ENCODE measurements at places on chromosomes 13 and 19. TPM values are rescaled to one million over a fixed set of nuclear protein-coding genes. Genes with fewer than 3 reads are reported as not detected.

The DOCK6 gene
- 88.0 TPM for total RNA-seq

The ZNF723 gene
- not detected for total RNA-seq

The FGF22 gene
- 0.43 TPM for total RNA-seq

The ZNF665 gene
- total RNA-seq: 8.5 TPM

The PRRG2 gene
- 6.8 TPM for total RNA-seq

The DAND5 gene
- total RNA-seq: not detected

DNA sequence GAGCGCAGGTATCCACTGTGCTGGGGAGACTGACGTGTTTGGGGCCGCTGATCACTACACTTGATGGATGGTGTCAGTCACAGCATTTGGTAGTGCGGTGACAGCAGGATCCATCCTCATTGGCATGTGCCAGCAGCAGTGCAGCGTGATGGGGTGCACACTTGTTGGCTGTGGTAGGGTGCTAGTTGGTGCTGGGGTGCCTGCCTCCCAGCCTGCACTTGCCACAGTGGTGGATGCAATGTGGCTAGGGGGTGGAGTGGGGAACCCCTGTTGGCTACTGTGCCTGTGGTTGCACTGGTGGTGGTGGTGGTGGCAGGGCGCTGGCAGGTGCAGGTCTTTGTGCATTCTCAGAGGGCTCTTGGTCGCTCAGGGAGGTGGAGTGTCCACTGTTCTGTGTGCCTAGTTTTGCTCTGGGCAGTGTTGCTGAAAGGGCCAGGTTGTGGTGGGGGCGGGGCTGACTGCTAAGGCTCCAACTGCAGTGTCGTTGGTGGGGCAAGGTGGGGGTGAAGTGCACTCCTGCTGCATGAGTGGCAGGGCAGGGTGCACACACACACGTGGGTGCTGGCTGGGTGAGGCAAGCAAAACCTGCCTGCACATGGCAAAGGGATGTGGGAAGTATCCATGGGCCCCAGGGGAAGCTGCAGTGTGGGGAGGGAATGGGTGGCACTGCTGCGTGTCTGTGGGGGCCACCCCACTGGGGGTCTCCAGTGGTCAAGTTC, 84.8 kb downstream of the ZMYM2 start:
- no peak for DNase-seq

GRCh38 chr13:79851318-79851717, 370.4 kb downstream of the NDFIP2 start:
- DNase-seq: no peak

DNA sequence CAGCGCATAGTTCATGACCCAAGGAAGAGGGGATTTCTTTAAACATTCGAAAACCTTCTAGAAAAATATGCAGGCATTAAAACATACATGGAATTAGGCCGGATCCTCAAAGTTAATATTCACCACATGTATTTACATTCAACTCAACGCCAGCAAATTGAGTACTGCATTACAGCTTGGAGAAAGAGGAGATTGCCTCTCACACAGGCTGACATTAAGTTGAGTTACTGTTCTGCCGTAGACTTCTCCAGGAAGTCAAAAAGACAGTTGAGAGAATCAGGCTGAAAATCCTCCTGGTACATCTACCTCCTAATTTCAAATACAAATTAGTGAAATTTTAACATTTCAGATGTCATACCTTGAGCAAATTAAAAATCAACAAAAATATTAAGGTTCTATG, 195.7 kb downstream of the URI1 start:
- DNase-seq: no peak

GRCh38 chr19:18685597-18686190, 2.2 kb downstream of the CRTC1 start:
- DNase-seq: no peak

DNA sequence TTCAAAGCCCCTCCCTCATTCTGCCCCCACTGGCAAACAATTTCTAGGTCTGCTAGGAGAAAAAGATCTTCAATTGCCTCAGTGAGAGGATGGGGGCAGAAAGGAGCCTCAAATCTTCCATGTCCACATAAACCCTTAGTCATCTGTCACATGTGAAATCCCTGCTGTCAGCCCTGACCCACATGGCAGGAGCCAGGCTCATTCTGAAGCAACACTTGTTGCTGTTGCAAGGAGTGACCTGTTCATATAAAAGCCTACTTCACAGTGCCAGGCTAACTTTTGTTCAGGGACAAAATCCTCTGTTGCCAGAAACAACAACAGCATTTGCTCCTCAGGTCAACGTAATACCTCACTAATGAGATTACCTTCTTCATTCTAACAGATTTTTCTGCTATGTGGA, 70.5 kb downstream of the IRS2 start:
- no peak for DNase-seq

- DNase-seq: peak; percentile 48
These were observed at the start of gene RGCC for GRCh38 chr13:41456768-41457588. TSS of gene RGCC (plus strand) at chr13:41457550. CDS start at chr13:41457708, 158 bp downstream.

DNA sequence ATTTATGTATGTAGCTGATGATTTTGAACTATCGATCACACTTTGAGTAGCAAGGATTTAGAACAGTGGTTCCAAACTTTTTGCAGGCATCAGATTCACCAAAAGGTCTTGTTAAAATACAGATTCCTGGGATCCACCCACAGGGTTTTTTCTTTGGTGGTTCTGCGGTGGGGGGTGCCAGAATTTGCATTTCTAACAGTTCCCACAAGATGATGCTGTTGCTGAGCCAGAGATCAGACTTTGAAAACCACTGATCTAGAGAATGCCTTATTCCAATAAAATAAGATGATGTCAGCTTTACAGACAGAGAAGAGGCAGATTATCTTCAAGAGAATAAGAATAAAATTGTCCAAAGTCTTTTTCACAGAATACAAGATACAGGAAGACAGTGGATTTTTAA, 80.9 kb upstream of the SHISA2 start:
- no peak for DNase-seq

GRCh38 chr13:97179501-97179900, 42.6 kb upstream of the MBNL2 start:
- DNase-seq: no peak

DNA sequence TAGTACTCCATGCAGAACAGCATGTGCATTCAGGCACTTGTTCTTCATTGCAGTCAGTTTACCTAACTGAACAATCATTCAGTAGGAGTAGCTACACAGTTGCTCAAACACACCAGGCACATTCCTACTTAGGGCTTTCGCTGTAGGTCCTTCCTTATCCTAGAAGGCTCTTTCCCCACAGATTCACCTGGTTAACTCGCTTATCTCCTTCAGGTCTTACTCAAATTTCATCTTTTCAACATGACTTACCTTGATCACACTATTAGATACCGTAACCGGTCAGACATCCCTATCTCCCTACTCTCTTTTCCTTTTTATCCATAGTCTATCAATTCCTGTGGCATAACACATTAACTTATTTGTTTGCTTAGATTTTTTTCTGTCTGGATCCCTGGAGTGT, 14.6 kb downstream of the EDNRB start:
- no peak for DNase-seq

- no peak for DNase-seq
These were observed 86.9 kb downstream of the DOCK9 start for GRCh38 chr13:98890925-98891324.

DNA sequence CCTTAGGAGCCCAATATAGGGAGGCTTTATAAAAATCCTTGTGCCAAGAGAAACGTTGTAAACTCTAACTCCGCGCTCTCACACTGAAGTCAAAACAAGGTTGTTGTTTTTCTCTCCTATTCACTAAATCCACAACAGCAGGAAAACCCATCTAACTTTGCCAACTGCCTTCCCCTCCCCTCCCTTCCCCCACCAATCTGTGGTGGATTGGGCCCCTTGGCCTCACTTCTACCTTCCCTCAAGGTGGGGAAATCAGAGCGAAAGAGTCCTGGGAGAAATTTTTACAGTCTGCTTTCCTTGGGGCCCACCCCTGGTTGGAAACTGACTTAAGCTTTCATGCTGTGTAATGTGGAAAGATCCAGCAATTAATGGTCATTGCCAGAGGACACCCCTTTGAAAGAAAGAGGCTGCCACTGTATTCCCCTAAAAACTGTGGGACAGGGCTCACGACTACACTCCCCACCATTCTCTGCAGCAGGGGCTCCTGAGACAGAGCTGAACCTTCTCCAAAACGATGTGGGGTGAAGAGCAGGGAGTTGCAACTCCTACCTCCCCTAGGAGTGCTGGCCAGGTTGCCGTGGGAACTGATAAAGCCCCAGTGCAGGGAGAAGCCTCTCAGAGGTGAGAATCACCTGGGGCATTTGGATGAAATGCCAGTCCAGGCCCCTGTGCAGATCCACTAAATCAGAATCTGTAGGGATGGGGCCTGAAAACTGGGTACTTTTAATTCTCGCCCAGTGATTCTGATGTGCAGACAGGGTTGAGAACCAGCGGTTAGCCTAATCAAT, 1.1 kb downstream of the DHRS12 start:
- no peak for DNase-seq

GRCh38 chr19:1263188-1263587, 5.9 kb upstream of the CIRBP start:
- DNase-seq: no peak

DNA sequence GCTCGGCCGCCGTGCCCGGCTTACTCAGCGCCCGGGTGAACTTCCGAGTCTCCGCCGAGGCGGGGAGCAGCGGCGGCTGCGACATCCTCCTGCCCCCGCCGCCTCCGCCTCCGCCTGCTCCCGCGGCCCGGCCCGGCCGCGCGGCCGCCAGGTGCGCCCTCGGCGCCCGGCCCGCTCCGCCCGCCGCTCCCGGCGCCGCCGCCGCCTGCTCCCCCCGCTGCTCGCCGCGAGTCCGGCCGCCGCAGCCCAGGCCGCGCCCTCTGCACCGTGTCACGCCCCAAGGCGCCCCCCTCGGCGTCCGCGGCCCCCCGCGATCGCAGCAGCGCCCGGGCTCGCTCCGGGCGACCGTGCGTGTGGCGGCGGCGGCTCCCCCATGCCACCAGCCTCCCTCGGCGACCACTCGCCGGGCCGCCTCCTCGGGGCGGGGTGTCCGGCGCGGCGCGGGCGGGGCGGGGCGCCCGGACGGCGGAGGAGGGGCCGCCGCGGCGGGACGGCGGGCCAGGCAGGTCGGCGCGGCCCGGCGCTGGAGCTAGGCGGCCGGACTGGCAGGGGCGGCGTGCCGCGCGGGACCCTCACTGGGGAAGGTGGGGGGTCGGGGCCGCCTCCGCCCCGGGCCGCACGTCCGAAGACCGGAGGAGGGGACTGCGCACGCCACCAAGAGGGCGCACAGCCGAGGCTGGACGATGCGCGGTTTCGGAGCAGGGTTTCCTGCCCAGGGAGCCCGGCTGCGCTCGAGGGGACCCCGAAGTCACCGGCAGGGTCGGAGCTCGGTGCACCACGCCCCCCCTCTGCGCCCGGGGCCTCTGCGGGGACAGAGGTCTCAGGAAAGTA, 108.6 kb upstream of the DOCK9 start:
- peak; percentile 55 for DNase-seq

- no peak for DNase-seq
These were observed 280.0 kb downstream of the SHISA2 start for GRCh38 chr13:25771641-25772478.

- no peak for DNase-seq
These were observed 35.1 kb downstream of the MICU2 start for GRCh38 chr13:21568854-21569253.

GRCh38 chr13:33832872-33833271, 14.9 kb downstream of the RFC3 start:
- no peak for DNase-seq

DNA sequence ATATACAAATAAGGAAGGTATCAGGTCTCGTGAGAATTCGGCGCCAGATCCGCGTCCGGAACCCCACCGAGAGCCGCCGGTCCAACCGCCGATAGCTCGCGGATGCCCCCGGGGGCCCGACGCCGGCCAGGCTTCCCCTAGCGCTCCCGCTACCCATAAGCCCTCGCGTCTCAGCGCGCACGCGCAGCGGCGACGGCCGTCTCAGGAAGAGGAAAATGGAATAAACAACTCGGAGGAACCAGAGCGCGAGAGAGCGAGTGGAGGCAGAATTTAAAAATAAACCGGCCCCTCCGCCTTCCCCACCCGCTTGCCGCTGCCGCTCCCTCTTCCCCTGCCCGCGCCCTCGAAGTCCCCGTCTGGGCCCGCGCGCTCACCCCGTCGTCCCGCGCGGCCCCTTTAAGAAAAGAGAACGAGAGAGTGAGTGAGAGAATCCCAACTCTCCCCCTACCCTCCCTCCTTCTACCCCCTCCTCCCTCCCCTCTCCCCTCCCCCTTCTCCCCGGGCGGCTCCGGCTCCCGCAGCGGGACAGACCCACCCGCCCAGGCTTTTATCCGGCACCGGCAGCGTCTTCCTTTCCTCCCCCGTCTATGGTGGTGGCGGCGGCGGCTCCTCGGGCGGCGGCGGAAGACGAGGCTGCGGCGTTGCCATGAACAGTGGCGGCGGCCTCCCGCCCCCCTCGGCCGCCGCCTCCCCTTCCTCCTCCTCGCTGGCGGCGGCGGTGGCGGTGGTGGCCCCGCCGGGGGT, at the start of gene PAN3:
PAN3 (plus strand) TSS at position 534 of the 744 bp plus-strand sequence; CDS start at position 647, 113 bp downstream.
- peak; percentile 88 for DNase-seq

DNA sequence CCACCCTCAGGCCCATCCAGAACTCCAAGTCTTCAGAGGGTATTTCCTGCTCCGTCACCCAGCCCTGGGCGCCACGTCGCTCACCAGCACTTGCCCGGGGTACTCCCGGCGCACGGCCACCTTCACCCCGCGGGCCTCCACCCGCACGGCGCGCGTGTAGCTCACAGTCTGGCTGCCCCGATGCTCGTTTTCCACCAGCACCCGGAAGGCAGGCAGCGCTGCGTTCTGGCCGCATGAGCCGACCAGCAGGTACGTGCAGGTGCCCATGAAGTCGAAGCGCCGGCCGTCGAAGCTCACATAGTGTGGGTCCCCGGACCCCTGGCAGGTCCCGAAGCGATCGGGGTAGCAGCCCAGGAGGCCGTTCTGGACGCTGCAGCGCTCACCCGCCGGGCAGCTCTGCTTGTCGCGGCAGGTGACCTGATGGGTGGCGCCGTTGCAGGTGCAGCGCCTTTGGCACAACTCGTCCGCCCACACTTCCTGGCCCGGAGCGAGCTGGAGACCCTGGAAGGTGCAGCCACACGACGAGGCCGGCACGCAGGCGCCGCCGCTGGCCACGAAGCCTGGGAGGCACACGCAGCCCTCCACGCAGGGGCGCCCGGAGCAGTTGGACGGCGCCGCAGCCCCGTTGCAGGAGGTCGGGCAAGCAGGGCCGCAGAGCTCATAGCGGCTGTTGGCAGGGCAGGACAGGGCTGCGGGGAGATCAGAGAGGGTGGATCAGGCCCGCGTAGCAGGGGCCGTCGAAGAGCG, 19.2 kb downstream of the FCGBP start:
- DNase-seq: no peak

- DNase-seq: no peak
These were observed 123.1 kb downstream of the RBM26 start for GRCh38 chr13:79282976-79283375.

DNA sequence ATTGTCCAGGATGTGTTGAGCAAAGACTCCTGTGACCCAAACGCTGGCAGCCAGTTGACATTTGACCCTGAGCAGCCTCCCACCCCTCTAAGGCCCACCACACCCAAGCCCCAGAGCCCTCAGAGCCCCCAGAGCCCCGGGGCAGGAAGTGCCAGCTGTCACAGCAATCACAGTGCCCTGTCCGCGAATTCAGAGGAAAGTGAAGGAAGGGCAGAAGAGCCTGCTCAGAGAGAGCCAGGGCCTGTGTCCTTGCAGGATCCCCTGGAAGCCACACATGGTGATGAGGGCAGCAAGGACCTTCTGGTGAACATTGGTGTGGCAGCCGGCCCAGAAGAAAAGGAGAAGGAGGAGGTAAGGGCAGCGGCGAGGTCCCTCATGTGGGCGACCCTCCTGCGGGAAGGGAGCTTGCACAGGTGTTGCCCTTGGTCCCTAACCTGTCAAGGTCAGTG, 63.7 kb downstream of the SPATA13 start:
- no peak for DNase-seq

Data from progenitor cell of endocrine pancreas (in vitro differentiated cells).